ENCODE measurements at places on chromosomes 5 and 9.

DNA sequence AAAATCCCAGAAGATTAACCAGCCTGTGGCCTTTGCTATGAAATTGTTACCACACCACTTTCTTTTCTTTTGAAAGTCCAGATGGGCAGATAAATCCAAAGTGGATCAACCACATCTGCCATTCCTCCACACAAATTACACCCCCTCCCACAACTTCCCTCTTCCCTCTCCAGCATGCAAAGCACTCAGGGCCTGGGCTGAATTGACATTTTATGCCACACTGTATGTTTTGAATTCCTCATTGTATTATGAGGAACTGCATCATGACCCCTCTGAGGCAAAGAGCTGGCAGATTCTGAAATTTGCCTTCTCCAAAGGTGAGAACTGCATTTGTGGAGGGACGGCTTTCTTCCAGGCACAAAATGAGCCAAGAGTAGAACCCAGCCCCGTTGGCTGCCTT is 589.2 kb upstream of the KLF4 start:
- DNase-seq = no peak

DNA sequence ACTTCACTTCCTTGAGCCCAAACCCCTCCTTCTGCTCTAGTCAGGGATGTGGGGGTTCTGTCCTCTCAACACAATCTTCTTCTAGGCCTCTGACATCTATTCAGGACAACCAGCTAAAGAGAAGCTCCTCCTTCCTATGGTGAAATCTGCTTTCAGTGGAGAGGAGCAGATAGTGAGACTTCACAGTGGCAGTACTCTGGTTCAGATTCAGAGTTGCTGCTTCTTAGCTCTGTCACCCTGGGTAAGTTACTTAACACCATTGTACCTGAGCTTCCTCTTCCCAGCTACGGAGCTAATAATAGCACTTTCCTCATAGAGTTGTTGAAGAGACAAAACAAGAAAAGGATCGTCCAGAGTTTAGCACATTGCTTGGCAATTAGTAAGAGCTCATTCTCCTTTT is 77.3 kb upstream of the LARP1 start:
- no peak for DNase-seq

DNA sequence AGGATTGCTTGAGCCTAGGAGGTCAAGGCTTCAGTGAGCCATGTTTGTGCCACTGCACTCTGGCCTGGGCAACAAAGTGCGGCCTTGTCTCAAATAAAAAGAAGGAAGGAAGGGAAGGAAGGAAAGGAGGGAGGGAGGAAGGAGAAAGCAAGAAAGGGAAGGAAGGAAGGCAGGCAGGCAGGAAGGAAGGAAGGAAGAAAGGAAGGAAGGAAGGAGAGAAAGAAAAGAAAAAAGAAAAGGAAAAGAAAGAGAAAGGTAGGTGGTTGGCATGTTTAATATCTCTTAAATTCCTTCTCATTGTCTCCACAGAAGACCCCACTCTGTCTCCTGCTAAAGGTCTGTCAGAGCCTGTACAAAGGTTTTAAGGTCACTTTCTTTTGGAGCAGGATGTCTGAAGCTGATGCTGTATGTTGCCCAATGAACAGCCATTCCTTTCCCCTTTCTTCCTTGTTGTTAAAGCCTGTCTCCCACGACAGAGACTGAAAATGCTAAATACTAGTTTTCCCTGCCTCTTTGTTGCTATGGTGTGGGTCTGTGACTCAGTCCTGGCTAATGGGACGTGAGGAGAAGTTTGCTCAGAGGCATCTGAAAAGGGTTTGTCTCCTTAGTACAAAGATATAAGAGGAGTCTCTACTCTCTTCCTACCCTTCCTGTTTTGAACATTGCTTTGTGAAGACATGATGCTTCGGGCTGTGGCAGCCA is 213.3 kb downstream of the PCSK1 start:
- DNase-seq = no peak

DNA sequence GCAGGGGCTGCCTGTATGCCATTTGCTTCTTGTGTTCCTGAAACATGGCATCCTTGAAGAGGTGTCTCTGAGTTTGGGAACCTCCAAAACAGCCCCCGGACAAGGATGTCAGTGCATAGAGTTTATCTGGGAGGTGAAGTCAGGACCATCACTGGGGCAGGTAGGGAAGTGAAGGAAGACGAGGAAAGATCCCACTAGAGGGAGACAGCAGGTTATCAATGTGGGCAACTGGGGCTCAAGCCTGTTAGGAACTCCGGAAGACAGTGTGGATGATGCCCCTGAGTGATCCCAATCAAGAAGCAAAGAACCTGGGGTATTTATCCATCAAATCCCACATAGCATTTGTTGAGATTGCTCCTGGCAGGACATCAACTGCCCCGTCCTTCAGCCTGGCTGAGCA is 233.1 kb downstream of the AGTPBP1 start:
- no peak for DNase-seq

GRCh38 chr9:71962328-71962727 is 50.9 kb downstream of the C9orf85 start:
- DNase-seq = no peak

DNA sequence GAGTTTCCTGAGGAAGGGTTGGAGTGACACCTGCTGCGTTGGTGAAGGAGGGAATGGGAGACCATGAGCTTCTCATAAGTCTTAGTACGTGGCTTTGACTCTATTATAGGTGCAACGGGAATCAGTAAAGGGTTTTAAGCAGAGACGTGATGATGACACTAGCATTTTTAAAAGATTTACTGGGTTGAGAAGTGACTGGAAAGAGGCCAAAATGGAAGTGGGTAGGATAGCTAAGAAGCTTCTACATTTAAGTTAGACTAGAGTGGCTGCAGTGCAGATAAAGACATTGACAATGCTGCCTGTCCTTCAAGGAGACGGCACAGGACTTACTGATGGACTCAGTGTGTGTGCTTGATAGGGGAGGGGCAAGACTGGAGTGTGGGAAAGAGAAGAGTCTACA is 6.2 kb downstream of the GAPT start:
- DNase-seq = no peak

DNA sequence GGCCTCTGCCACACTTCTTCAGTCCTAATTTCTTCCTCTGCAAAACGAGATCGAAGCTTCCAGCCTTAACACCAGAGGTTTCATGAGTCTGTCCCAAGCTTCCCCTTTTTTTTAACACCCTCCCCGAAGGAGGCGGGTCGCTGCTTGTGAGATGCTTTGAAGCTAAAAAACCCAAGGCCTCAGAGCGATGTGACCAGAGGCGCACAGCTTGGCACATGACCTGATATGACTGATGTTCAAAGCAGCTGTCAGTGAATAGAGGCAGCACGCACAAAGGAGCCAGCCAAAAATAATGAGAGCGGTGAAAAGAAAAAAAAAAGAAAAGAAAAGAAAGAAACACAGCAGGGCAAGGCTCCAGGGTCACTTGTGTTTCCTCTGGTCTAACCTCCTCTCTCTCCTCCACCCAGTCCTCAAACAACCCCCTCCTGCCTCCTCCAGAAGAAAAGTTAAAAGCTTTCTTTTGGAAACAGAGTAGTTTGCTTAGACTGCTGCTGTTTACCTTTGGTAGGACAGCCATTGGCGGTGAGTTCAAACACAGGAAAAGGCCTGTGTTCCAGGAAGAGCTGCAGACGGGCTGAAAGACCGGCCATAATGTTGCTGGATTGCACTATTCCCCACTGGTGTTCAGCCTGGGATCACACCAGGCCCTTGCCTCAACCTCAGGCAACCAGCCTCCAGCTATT is 10.9 kb upstream of the ZNF366 start:
- no peak for DNase-seq

DNA sequence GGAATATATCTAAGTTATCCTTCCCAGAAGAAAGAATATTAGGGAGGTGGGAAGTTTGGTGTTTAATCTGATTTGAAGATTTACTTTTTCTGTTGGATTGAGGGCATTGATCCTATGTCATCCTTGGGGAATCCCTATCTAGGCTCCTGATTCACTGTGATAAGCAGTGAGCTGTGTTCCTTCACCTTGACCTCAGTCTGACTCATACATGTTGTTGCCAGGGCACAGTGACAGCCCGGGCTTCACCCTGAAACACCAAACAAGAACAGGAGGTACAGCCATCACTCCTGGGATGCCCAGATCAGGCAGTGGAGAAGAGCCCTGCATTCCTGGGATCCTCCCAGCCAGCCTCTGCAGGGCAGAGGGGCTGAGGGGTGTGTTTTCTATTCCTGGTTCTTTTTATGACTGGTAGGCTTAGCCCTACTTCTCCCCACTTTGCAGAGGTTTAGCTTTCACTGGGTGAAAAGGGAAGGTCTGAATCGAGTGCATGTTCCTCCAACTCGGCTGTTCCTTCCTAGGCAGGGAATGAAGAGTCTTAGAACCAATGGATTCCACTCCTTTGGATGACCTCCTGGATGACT is 3.1 kb upstream of the FAM53C start:
- DNase-seq = no peak

GRCh38 chr5:15689836-15690235 is 189.9 kb downstream of the FBXL7 start:
- no peak for DNase-seq

GRCh38 chr9:74277532-74277931 is 219.6 kb upstream of the RORB start:
- no peak for DNase-seq

DNA sequence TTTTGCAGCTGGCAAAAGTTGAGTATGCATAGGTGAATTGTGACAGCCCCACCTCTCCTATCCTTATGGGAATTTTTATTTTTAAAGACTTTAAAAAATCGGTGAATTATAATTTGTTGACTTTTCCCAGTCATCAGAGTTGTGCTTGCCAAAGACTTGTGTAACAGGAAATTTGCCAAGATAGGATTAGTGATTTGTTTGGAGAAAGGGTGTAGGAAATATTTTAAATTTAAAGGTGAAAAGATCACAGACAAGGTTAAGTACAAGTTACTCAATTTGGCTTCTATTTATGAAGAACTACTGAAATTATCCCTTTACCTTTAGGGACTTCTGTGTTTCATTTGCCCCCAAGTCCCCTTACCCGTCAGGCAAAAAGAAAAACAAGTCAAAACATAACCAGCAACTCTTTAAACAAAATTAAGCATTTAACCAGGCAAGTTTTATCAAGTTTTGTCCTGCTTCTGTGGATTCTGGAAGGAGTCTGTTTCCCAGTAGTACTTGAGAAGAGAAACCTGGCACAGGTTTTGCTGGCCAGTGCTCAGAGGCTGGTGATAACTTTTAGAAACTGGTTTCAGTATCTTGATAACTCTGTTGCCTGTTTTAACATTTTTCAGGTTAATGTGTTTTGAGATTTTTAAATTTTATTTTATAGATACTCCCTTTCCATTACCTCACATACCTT is 285.4 kb downstream of the MAST4 start:
- no peak for DNase-seq

DNA sequence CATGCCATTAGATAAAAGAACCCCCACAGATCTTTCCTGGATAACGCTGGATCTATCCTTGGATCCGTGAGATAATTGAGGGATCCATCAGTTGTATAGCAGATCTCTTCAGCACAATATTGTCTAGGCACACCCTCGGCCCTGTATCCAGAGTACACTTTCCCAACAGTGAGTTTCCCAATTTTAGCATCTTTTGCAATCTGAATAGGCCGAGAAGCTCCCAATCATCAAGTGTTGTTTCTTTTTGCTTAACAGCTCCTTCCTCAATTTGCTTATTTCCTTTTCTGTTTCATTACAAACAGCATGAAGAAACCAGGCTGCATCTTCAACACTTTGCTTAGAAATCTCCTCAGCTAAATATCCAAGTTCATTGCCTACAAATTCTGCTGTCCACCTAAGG is 4.4 kb upstream of the SPTLC1 start:
- DNase-seq = no peak

DNA sequence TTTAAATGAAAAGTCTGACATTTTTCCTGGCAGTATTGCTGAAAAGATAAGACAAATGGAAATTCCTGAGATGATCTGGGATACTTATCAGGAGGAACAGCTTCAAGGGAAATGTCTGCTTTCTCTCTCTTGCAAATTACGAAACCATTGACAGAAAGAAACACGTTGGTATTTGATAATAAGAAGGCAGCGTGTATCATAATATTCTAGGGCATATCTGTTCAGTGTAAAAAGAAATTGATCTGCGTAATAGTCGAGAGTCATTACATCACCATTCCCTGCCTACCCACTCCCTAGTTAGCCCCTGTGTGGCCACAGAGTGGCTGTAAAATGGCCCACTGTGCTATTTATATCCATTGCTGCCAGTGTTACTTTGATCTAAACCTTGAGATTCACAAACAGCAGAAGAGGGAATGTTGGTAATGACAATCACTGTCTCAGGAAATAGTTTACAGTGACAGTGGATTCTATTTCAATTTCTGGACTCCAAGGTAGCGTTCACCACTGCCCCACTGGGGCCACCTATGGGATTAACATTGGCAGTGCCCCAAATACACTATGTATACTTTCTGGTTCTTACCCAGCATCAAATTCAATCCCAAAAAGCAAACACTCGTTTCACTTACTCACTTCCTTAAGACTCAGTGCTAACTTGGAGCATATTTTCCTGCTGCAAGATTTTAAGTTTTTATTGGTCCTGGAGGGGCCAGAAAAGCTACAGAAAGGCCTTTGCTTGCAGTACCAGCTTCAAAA is 133.4 kb upstream of the GAS1 start:
- no peak for DNase-seq

GRCh38 chr5:74638970-74639806 is 1.3 kb downstream of the ENC1 start:
- no peak for DNase-seq

- DNase-seq = no peak
Measured at GRCh38 chr9:9747787-9748186, 865.0 kb downstream of the PTPRD start.

GRCh38 chr5:62732677-62733121 is 154.1 kb downstream of the LRRC70 start:
- DNase-seq = no peak

- DNase-seq = no peak
Measured at GRCh38 chr5:91189480-91190313, 193.4 kb downstream of the ARRDC3 start.

- no peak for DNase-seq
Measured at GRCh38 chr5:171739271-171739670, 46.3 kb upstream of the SMIM23 start.

- DNase-seq = no peak
Measured at GRCh38 chr5:169599451-169599850, 15.9 kb downstream of the SPDL1 start.

- no peak for DNase-seq
Measured at GRCh38 chr9:136512651-136513071, 29.8 kb upstream of the SEC16A start.

- DNase-seq = no peak
Measured at GRCh38 chr9:89483592-89484474, 14.1 kb downstream of the SEMA4D start.
